Activated T-cell treated with anti-CD3 and anti-CD28 coated beads, Interleukin-2, amount 50 U/mL, for 24 hours (primary cell): ENCODE measurements at places on chromosomes 2 and 18.

DNA sequence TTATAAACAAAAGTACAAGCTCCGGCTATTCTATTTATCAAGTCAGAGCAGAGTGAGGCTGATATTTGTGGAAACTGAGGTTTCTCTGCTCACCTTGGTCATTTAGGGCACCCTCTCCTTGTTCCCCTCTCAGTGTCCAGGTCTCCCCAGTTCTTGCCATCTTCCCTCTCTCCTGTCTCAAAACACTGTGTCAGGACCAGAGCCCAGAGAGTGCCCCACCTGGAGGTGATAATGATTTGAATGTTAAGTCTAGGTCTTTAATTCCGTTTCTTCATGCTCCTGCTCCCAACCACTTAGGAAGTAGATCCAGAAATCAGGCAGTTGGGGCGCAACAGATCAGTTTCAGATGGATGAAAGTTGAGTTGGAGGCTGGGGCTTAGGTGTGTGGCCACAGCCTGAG lies 9.2 kb upstream of the ADCY3 start:
- no peak overlapping the region for H3K4me3 ChIP-seq
- no peak for DNase-seq
- H3K27me3 ChIP-seq: no peaks in the 10 kb centered on the region
- H3K36me3 ChIP-seq: no peaks in the 10 kb centered on the region
- H3K4me1 ChIP-seq: peaks cover 8% of the 10 kb centered on the region
- no peak overlapping the region for H3K27ac ChIP-seq

DNA sequence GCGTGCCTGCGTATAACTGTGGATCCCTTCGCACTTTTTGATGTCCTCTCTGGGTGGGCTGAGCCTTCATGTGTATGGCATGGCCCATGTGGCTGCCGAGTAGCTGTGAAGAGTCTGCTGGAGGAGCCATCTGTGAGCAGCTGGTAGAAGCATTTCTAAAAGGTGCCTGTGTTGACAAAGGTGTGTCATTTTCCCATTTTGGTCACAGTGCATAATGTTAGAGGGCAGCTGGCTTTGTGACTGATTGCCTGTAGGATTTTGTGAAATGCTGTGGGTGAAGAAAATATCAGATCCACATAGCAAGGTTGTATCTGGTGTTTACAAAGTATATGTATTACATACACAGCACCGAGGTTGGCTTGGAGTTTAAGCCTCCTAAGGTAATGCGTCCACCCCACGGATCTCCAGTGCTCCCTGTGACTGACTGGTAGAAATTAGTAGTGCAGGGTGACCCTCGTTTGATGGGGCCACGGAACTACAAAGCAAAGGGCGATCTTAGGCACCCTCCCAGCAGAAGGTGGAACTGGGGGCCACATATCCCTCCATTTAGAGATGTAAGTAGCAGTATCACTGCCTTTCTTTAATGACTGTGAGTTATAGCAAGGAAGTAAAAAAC lies 16.5 kb downstream of the GATA6 start:
- no peak overlapping the region for H3K4me3 ChIP-seq
- H3K36me3 ChIP-seq: no peaks in the 10 kb centered on the region
- DNase-seq: no peak
- H3K4me1 ChIP-seq: peaks cover 1% of the 10 kb centered on the region

DNA sequence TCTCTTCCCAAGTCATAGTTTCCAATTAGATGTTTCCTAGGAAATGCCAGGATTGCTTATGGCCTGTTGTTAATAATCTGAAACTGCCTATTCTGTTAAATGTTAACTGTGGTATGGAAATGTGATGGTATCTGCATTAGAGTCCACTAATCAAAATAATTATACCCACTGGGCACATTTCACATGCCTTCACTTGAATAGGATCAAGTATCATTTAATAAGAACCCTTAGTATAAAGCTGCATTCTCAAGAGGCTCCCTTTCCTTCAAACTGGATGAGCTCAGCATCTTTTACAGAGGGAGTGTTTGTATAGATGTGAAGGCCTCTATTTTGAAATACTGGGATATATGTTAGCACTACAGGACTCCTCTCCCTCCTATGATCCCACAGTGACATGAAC lies 477.2 kb upstream of the VRK2 start:
- H3K4me3 ChIP-seq: no peak overlapping the region
- no peaks in the 10 kb centered on the region for H3K36me3 ChIP-seq
- no peak for DNase-seq
- H3K27me3 ChIP-seq: no peaks in the 10 kb centered on the region

GRCh38 chr2:82139979-82140611 lies 1835.5 kb upstream of the LRRTM1 start:
- H3K27me3 ChIP-seq: no peaks in the 10 kb centered on the region
- no peak overlapping the region for H3K27ac ChIP-seq
- H3K4me1 ChIP-seq: no peaks in the 10 kb centered on the region
- DNase-seq: no peak
- no peaks in the 10 kb centered on the region for H3K36me3 ChIP-seq

DNA sequence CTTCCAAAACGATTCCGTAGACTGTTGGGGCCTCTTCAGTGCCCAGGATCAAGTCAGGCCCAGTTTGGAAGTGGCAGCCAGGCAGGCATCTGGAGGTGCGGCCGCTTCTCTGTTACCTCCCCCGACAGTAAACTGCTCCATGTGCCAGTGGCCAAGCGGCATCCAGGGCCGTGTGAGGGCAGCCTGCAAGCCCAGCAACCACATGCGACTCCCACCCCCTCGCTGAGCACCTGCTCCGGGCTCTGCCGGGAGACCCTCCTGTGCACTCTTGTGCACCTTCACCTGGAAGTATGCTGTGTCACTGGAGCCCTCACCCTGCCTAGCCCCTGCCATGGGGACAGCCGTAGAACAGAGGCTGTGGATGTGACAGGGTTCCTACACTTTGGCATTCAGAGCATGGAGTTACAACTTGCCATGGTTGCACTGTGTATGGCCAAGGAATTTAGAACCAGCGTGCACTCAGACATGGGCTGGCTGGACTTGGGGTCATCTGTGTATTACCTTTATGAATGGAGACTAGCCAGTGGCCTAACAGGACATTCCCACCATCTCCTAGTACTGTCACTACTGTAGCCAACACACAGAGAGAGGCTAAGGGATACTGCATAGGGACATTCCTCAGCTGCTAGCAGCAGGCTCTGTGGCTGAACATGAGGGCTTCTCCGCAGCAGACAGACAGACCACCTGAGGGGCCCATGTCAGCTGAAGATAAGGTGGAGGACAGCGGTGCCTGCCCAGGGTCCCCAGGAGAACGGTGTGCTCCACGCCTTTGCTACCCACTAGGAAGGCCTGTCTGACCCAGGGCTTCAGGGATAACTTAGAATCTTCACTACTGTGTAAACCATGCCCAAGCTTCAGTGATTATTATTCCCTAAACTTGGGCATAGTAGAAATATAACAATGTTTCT lies 25.0 kb upstream of the FAHD2A start:
- H3K27me3 ChIP-seq: peaks cover 26% of the 10 kb centered on the region
- no peak overlapping the region for H3K27ac ChIP-seq
- peaks cover 4% of the 10 kb centered on the region for H3K4me1 ChIP-seq
- H3K36me3 ChIP-seq: no peaks in the 10 kb centered on the region

GRCh38 chr2:84386336-84387040 lies 72.6 kb downstream of the SUCLG1 start:
- no peak for DNase-seq
- no peak overlapping the region for H3K27ac ChIP-seq
- no peaks in the 10 kb centered on the region for H3K36me3 ChIP-seq
- H3K4me3 ChIP-seq: no peak overlapping the region
- no peaks in the 10 kb centered on the region for H3K4me1 ChIP-seq
- peaks cover 33% of the 10 kb centered on the region for H3K27me3 ChIP-seq

- no peak for DNase-seq
- H3K4me3 ChIP-seq: no peak overlapping the region
- no peaks in the 10 kb centered on the region for H3K4me1 ChIP-seq
Measured at GRCh38 chr2:31207790-31208189, 9.5 kb downstream of the CAPN14 start.

DNA sequence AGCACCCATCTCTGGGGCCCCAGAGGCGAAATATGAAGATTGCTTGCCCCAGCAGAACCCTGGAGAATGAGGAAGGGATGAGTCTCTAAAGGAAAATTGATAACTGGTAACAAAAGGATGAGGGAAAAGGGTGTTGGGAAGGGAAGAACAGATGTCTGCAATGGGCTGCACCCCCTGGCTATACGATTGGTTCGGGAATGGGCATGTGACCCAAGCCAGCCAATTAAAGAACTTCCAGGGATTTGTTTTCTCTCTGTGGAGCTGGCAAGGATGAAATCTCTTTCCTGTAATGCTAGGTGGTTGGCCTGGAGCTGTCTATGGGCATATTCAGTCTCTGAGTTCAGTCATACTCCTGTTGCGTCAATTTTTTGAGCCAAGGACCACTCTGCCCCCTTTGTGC lies 12.8 kb upstream of the NPPC start:
- no peak for DNase-seq
- no peak overlapping the region for H3K4me3 ChIP-seq
- no peak overlapping the region for H3K27ac ChIP-seq
- no peaks in the 10 kb centered on the region for H3K36me3 ChIP-seq
- H3K27me3 ChIP-seq: peaks cover 4% of the 10 kb centered on the region
- peaks cover 6% of the 10 kb centered on the region for H3K4me1 ChIP-seq

GRCh38 chr2:177359836-177360595 lies 32.6 kb upstream of the AGPS start:
- H3K36me3 ChIP-seq: no peaks in the 10 kb centered on the region
- no peaks in the 10 kb centered on the region for H3K27me3 ChIP-seq
- no peak overlapping the region for H3K27ac ChIP-seq
- DNase-seq: no peak
- no peak overlapping the region for H3K4me3 ChIP-seq

DNA sequence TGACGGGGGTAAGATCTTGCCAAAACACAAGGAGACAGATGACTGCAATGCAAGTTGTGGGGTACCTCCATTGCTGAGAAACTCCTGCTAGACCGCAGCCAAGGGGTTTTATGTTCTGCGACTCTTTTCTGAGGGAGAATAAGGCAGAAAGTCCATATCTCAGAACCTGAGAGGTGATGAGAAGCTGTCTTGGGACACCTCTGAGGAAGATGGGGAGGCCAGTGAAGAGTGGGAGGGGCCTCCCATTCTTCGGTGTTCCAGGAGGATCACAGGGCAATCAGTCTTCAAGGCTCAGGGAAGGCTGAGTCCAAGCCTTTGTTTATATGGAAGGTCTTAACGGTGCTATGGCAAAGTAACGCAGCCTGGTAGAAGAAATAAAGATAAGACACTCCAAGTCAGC lies 18.0 kb downstream of the CYP27A1 start:
- no peak overlapping the region for H3K4me3 ChIP-seq
- no peaks in the 10 kb centered on the region for H3K36me3 ChIP-seq
- H3K27ac ChIP-seq: no peak overlapping the region
- DNase-seq: no peak
- H3K4me1 ChIP-seq: peaks cover 2% of the 10 kb centered on the region
- peaks cover 34% of the 10 kb centered on the region for H3K27me3 ChIP-seq

- no peak overlapping the region for H3K27ac ChIP-seq
- H3K4me1 ChIP-seq: peaks cover 21% of the 10 kb centered on the region
- DNase-seq: no peak
Measured at GRCh38 chr2:108602422-108602821, 68.2 kb downstream of the LIMS1 start.

- DNase-seq: no peak
- H3K27ac ChIP-seq: no peak overlapping the region
- no peaks in the 10 kb centered on the region for H3K36me3 ChIP-seq
- H3K4me1 ChIP-seq: peaks cover 28% of the 10 kb centered on the region
- H3K4me3 ChIP-seq: no peak overlapping the region
Measured at GRCh38 chr2:181686576-181687185, 6.4 kb upstream of the NEUROD1 start.

DNA sequence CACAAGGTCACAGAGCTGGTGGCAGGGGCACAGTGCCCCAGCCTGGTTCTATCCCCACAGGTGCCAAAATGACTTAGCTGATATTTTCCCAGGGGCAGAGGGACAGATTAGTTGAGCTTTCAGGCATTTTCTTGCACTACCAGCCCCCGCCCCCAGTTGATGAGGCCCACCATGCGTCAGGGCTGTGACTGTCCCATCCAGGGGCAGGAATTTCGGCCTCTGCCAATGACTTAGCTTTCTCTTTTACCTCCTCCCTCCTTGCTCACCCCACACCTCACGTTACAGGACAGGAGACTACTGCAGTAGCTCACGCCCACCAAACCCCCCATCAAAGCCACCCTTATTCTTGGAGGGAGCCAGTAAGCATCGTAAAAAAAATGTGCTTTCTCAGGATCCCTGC lies 31.5 kb downstream of the MRO start:
- no peak overlapping the region for H3K4me3 ChIP-seq
- H3K4me1 ChIP-seq: no peaks in the 10 kb centered on the region
- no peak for DNase-seq
- no peak overlapping the region for H3K27ac ChIP-seq
- no peaks in the 10 kb centered on the region for H3K36me3 ChIP-seq

- peaks cover 6% of the 10 kb centered on the region for H3K27me3 ChIP-seq
- no peak overlapping the region for H3K4me3 ChIP-seq
- no peak overlapping the region for H3K27ac ChIP-seq
- H3K4me1 ChIP-seq: peaks cover 8% of the 10 kb centered on the region
Measured at GRCh38 chr2:3129867-3130266, 247.8 kb downstream of the EIPR1 start.

DNA sequence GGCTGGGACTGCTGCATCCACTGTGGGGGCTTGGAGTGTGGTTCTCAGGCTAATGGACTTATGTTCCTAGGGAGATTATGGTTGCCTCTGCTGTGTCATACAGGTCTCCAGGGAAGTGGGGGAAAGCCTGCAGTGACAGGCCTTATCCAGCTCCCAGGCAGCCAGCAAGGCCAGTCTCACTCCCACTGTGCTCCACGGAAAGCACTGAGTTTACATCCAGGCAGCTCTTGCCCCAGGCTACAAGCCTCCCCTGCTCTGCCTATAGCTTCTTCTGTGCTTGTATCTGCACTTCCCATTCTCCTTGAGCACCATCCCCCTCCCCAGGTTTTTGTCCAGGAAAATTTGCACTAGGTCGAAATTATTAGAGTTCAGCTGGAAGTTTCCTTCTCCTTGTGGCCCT lies 231.9 kb downstream of the ZRANB3 start:
- no peak for DNase-seq
- H3K36me3 ChIP-seq: peaks cover 21% of the 10 kb centered on the region
- no peaks in the 10 kb centered on the region for H3K4me1 ChIP-seq
- no peak overlapping the region for H3K27ac ChIP-seq
- no peak overlapping the region for H3K4me3 ChIP-seq

GRCh38 chr2:125041846-125042245 lies 1016.8 kb downstream of the CNTNAP5 start:
- DNase-seq: no peak
- no peak overlapping the region for H3K27ac ChIP-seq
- no peaks in the 10 kb centered on the region for H3K4me1 ChIP-seq
- no peaks in the 10 kb centered on the region for H3K36me3 ChIP-seq
- no peak overlapping the region for H3K4me3 ChIP-seq
- H3K27me3 ChIP-seq: no peaks in the 10 kb centered on the region

DNA sequence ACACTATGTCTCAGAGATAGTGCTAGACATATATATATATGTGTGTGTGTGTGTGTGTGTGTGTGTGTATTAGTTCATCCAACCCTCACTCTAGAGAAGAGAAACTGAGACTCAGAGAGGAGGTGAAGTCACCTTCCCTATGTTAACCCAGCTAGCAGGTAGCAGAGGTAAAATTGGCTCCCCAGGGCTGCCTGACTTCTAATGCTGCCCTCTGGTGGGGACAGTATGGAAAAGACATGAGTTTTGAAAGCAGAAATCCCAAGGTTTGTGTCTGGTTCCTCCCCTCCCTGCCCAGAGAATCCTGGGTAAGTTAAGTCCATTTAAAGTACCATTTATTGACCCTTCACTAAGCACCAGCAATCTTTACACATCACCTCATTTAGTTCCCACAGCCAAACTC lies 137.7 kb downstream of the THNSL2 start:
- no peak overlapping the region for H3K4me3 ChIP-seq
- DNase-seq: no peak
- no peaks in the 10 kb centered on the region for H3K4me1 ChIP-seq
